T-helper 17 cell (primary cell): ENCODE measurements at places on chromosomes 1 and 21.
A peak's percentile ranks its signal among the peaks of the same experiment; 100 is the strongest.

- no peaks in the 10 kb centered on the region for H3K36me3 ChIP-seq
- no peak for DNase-seq
- H3K4me3 ChIP-seq = no peak overlapping the region
- H3K27me3 ChIP-seq = no peaks in the 10 kb centered on the region
- peaks cover 10% of the 10 kb centered on the region for H3K4me1 ChIP-seq
- H3K27ac ChIP-seq = peak overlapping the region; percentile 66
These were observed 5.1 kb upstream of the NT5C1A start for GRCh38 chr1:39676948-39677548.

DNA sequence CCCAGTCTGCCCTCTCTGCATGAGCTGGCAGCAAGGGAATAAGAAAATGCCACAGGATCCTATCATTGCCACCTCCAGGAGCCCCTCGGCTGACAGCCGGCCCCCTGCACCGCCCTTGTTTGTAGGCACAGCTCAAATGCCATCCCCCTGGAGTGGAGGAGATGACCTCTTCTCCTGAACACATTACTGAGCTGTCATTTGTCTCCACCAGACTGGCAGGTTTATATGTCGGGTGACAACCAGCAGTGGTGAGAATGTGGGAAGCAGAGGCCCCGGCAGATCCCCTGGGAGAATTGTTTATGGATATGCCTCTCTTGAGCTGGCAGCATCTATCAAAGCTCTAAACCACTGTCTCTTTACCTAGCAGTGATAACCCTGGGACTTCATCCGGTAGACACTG is 135.4 kb upstream of the FMN2 start:
- H3K36me3 ChIP-seq = peaks cover 2% of the 10 kb centered on the region
- no peak for DNase-seq
- no peak overlapping the region for H3K27ac ChIP-seq
- H3K4me1 ChIP-seq = peaks cover 5% of the 10 kb centered on the region
- peaks cover 54% of the 10 kb centered on the region for H3K27me3 ChIP-seq
- no peak overlapping the region for H3K4me3 ChIP-seq

DNA sequence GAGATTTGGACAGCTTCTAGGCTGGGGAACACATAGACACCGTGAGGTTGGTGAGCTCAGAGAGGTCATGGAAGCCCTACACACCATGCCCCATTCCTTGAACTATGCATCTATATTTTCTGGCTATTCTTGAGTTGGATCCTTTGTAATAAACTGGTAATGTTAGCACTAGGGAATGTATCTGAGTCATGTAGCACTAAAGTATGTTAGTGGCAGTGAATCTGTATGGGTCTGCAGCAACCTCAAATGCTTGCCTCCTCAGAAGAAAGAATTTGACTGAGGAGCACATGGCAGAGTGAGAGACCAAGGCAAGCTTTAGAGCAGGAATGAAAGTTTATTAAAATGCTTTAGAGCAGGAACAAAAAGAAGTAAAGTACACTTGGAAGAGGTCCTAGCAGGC is 43.7 kb upstream of the LRRC7 start:
- H3K27ac ChIP-seq = no peak overlapping the region
- H3K4me1 ChIP-seq = no peaks in the 10 kb centered on the region
- no peaks in the 10 kb centered on the region for H3K36me3 ChIP-seq
- H3K4me3 ChIP-seq = no peak overlapping the region

DNA sequence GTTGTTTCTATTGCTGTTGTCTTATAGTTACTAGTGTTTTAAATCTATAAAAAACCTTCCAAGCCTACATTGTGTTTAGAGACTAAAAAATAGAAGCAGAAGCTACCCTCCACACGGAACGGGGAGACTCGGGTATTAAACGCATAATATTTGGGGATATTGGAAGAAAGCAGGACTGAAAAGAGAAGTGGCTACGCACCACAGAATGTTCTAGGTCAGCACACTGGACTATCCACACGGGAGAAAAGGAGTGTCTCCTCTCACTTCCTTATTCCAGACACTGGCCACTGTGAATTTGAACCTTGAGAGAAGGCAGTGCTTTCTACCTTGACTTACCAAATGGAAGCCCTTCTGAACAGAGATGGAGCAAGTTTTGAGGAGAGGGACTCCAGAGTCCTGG is 1.0 kb upstream of the OR10J4 start:
- no peak for DNase-seq
- H3K36me3 ChIP-seq = no peaks in the 10 kb centered on the region
- no peak overlapping the region for H3K27ac ChIP-seq
- peaks cover 22% of the 10 kb centered on the region for H3K27me3 ChIP-seq
- H3K4me3 ChIP-seq = no peak overlapping the region

DNA sequence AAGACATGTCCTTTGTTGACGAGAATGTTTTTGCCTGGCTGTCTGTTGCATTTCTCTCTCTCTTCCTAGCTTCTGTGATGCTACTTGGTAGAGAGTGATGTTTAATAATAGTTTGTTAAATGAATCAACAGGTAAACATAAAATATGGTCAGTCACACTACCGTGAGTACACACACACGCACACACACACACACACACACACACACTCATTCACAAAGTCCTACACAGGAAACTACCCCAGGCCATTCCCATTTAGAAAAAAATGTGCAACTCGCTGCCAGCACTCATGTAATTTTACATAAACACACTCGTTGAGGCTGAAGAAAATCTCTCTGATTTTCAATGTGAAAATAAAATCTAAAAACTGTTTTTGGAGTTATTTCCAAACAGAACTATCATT is 38.7 kb downstream of the RUNX1 start:
- peak overlapping the region; percentile 73 for H3K27ac ChIP-seq
- peaks cover 3% of the 10 kb centered on the region for H3K36me3 ChIP-seq
- no peak for DNase-seq
- peak overlapping the region; percentile 12 for H3K4me3 ChIP-seq
- no peaks in the 10 kb centered on the region for H3K27me3 ChIP-seq
- peaks cover 70% of the 10 kb centered on the region for H3K4me1 ChIP-seq
